RPMI7951 (cell line): ENCODE measurements at places on chromosomes 3 and 15. TPM values are rescaled to one million over a fixed set of nuclear protein-coding genes. Genes with fewer than 3 reads are reported as not detected.

The TUSC7 gene
- total RNA-seq, result not detected in 2 replicates

The ROPN1 gene
- total RNA-seq, result 1.3 TPM in 1 of 2 replicates, not detected in the other

- DNase-seq, result peak; percentile 94
Observed at GRCh38 chr3:72679540-72680198, 168.6 kb downstream of the SHQ1 start.

DNA sequence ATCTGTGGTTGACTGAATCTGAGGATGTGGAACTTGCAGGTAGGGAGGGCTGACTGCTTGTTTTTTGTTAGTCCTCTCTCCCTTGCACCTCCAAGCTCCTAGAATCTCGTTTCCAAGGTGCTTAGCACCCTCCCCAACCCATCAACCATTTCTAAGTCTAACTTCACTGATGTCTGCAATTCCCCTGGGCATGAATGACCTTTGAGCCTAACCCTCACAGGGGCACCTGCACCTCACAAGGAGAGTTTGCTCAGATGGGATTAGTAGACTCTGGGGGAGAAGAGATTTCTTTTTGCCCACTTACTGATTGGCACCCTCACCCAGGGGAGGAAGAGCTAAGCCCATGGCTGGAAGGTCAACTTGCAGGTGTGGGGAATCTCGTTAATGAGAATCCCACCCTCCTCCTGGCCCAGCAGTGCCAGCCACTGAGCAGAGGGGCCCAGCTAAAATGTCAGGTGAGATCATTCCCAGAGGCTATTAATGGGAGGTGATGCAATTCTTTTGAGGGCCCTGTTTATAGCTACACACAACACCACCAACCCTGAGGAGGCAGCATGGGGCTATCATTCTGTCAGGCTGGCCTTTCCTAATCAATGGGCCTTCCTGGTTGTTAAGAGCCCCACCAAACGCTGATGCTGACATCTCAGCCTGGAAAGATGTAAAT, 81.6 kb upstream of the HERC1 start:
- no peak for DNase-seq

DNA sequence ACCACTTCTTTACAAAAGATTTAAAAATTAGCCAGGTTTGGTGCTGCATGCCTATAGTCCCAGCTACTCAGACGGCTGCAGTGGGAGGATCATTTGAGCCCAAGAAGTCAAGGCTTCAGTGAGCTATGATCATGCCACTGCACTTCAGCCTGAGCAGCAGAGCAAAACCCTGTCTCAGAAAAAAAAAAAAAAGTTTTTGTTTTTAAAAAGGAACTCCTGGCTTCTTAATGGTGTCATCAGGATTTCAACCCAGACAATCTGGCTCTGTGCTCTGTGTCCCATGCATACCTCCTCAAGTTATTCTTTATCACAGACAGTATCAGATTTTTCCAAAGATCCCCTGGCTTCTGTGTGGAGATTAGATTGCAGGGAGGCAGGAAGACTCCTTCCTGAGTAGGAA, 64.2 kb upstream of the IL12A start:
- DNase-seq, result no peak
